NCI-H2081 (cell line): ENCODE measurements at places on chromosomes 7 and 10.

DNA sequence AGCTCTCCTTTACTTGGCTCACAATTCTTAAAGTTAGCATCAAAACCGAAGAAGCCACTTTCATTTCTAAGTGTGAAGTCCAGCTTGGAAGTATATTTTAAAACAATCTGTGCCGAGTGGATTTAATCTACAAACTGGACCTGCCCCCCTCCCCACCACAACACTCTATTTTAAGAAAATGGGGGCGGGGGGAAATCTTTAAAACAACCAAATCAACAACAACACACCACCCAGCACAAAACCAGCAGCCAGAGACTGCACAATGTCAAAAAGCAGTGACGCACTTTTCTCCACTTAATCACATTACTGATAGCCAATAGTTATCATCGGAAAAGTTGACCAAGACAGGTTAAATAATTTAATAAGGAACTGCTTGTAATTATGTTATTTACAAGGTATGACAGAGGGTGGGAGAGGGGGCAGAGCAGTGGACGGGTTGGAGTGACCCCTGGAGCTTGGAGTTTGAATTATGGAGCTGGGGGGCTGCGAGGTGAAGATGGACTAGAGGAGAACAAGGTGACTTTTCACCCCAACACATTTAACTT is 2.8 kb downstream of the EBF3 start:
- DNase-seq = no peak

GRCh38 chr10:68559841-68560185 is 324 bp upstream of the TET1 start:
- DNase-seq = no peak

DNA sequence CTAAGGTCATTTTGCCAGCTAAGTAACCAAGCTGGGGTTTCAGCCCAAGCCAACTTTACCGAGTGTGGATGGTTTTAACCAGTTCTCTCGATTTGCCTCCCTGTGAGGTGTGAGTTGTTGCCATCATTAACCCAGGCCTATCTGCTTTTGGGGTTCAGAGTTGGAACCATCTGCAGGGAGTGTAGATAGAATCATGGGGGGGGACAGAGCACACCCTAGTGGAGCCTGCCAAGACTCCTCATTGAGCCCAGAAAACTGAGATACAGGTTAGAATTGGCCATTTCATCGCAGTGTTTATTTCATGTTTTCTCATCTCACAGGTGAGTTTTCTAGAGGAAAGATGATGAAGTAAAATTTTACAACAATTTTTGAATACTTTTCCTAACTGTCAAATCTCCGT is 133.6 kb downstream of the SDK1 start:
- DNase-seq = no peak

DNA sequence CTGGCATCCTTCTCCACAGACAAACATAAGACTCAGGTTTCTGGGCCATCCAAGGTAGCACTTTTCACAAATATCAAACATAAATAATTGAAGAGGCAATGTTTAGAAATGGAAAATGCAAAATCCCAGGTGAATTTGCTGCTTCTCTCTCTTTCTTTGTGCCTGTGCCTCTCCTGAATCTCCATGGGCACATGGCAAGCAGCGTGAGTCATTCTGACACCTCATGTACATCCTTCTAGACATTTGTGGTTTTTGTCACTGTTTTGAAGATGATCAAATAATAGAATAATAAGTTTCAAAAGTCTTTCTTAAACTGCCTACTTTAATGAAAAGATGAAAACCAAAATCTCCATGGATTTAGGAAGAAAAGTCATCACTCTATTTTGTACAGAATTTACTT is 60.3 kb upstream of the RAB11FIP2 start:
- no peak for DNase-seq

DNA sequence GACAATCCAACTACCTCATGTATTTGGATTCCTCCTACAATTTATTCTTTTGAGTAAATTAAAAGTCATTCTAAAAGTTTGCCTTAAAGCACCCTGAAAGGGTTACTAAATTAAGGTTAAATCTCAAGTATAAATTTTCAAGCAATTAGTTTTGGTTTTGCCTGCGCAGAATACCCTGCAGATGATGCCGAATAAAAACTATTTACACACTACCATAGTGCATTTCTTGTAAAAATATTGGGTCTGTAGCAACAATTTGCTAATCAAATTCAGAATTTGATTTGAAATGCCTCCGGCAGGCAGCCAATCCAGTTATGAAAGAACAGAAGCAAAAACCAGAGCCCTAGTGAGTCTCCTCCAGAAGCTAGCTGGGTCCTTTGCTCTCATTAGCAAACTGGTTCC is 122.2 kb downstream of the TWIST1 start:
- DNase-seq = no peak

DNA sequence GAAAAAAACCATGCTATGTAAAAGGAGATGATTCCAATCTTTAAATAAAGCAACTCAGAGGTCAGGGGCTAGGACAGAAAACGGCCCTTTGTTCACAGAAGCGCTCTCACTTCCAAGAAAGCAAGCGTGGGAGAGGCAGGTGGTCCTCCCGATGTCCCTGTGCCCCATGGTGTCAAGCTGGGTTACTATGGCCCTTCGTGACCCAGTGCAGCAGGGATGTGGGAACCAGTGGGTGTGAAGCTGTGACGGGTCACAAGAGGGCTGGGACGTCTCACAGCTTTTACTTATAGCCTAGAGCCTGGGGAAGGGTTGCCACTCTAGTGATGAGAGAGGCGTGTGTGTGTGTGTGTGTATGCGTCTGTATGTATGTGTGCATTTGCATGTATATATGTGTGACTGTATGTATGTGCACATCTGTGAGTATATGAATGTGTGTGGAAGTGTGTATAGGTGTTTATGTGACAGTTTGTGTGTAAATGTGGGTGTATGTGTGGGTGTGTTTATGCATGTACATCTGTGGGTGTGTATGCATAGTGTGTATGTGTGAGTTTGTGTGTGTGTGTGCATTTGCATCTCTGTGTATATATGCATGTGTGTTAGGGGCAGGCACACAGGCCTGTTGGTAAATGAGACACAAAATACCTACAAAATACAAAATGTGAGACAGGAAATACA is 25.2 kb downstream of the HTRA1 start:
- DNase-seq = no peak

GRCh38 chr10:102814453-102814871 is 22.8 kb downstream of the CYP17A1 start:
- DNase-seq = peak; percentile 0

DNA sequence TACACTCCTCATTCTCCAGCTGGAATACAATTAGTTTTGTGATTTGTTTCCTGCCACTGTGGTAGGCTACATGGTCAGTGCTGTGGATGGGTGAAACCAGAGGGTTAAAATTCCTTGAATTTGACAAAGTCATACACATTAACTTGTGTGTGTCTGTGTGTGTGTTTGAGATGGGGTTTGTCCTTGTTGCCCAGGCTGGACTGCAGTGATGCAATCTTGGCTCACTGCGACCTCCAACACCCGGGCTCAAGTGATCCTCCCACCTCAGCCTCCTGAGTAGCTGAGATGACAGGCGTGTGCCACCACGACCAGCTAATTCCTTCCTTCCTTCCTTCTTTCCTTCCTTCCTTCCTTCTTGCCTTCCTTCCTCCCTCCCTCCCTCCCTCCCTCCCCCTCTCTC is 24.8 kb upstream of the GIMAP8 start:
- DNase-seq = no peak

GRCh38 chr10:6788231-6788630 is 208.2 kb upstream of the PRKCQ start:
- DNase-seq = no peak

DNA sequence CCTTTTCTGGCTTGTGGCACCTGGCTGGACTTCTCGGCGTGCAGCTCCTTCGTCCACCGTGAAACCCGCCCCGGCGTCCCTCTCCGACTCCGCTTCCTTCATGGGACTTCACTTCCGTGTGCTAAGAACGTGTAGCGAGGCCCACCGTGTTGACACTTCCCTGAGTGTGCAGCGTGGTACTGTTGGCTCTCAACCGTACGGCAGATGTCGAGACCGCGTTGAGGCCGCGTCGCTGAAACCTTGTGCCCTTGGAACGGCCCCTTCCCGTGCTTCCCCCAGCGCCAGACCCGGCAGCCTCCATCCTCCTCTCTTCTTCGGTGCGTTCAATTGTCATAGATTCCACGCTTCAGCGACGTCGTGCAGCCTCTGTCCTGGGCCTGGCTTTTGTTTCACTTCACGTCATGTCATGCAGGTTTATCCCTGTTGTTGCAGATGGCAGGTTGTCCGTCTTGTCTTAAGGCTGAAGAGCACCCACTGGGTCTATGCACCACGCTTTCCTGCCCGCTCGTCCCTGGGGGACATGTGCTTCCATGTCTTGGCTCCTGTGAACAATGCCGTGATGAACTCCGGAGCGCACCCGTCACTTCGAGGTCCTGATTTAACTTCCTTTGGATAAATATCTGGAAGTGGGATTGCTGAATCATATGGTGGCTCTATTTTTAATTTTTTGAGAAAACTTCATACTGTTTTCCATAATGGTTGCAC is 465.3 kb downstream of the DNAJB6 start:
- DNase-seq = no peak

DNA sequence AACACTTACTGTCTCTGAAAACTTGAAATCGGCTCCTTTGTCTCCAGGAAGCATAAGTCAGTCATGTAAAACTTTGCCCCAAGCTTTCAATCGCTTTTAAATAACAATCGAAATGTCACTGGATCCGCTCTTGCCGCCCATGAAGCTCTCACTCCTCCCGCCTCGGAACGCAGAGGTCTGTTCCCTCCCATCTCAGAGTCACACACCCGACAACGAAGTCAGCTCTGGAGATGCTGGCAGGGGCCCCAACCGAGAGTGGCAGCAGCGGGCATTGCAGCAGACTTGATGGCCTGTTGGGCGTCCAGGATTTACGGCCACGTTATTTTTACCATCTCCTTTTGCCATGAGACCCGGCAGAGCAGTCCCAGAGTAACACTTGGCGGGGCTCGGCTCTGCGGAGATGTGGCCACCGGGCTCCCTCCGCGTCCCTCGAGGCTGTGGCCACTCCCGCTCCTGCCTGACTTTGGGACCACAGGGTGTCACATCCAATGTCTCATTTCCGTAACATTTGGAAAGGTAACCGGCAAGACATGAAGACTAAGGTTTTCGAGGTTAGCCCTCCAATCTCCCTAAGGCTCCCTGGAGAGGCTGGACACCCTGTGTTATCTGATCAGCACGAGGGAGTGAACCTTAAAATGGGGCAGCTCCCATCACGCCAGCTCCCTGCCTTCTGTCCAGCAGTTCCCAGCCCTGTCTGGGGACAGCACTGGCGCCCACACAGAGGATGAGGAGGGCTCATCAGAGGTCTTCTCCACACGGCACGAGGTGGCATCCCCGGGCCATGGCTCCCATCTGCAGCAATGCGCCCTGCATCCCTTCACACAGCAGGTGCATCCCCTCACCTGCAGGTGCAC is 62.8 kb upstream of the ADGRA1 start:
- DNase-seq = no peak

- DNase-seq = no peak
Observed at GRCh38 chr7:77684030-77684429, 12.2 kb upstream of the RSBN1L start.

GRCh38 chr7:17298102-17298839 is at the start of gene AHR:
TSS of gene AHR (plus strand) at chr7:17298652. CDS start at chr7:17299265, 613 bp downstream.
- peak; percentile 90 for DNase-seq

DNA sequence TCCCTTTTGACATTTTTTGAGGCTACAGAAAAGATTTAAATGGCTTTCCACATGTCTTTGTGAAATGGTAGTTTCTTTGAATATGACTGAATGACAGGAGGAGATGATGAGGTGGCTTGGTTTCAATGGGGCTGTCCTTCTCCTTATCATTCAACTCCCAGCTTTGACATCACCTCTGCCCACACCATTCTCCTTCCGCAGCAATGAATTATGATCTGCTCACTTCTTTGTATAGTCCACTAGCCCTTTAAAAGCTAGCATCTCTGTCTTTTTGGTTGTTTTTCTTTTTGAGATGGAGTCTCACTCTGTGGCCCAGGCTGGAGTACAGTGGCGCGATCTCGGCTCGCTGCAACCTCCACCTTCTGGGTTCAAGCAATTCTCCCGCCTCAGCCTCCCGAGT is 31.7 kb downstream of the DCLRE1A start:
- no peak for DNase-seq

DNA sequence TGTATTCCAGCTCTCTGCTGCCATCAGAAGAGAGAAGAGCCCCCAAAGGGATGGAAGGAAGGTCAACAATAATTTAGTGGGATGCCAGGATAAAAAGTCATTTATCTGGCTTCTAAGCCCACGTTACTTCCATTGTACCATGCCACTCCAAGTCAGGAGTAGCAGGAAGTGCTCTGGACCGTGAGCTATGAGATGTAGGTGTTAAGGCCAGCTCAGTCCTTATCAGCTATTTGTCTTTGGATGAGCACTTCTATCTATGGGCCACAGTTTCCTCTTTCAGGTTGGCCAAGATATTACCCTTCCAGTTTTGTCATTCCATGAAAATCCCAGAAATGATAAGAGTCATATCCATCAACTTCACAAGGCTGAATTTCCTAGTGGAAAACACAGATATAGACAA is 119.4 kb upstream of the CACUL1 start:
- DNase-seq = no peak

DNA sequence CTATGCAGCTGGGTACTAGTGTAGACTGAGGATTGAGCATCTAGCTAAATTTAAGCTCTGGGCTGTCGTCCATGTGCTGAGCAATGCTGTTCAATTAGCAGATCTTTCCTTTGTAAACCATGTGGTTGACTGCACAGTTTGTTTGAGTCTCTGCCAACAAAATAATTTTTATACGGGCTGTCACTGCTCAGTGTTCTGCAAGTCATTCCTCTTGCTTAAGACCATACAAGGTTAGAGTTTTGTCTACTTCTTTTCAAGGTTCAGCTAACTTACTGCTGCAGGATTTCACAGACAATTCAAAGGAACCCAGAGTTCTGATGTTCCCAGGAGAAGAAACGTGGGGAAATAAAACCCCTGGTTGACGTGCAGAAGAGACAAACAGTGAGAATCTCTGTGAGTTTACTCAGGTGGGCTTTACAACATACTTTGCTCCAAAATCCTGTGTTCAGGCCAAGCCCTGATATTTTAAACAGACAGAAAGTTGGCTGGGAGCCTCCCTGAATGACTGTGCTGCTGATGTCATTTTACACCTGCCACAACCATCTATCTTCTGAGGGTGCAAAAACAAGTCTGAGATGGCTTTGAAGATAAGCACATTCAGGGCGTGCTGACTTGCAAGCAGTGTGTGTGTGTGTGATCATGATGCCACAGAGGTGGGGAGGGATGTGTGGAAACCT is 177.1 kb upstream of the SVIL start:
- peak; percentile 35 for DNase-seq

GRCh38 chr10:72164617-72165016 is 51.2 kb upstream of the ANAPC16 start:
- DNase-seq = no peak

DNA sequence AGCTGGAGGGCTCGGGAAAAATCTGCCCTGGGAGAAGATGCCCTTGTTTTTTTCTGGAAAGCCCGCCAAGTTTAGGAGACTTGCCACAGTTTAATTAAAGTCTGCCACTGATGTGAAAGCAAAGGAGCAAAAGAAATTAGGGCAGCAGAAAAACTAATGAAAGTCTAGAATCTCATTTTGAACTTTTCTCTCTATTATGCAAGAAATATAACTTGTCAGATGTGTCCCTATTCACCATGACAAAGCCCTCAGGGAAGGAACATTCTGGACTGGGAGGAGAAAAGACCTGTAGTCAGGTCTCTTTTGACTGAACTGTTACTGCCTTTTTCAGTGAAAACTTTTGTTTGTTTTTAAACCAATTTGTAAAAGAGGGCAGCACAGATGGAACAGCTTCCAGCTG is 715.5 kb downstream of the SORCS3 start:
- DNase-seq = no peak
